Thoracic aorta endothelial cell (primary cell): ENCODE measurements at places on chromosomes 7 and 10. TPM values are rescaled to one million over a fixed set of nuclear protein-coding genes. Genes with fewer than 3 reads are reported as not detected.

The KIN gene
- 10.2 and 12.0 TPM in 2 replicates for total RNA-seq

The LFNG gene
- 8.8 and 10.8 TPM in 2 replicates for total RNA-seq

The JAKMIP3 gene
- under 0.01 TPM in 2 replicates for total RNA-seq

The SHH gene
- total RNA-seq = not detected in 2 replicates

The SPDYE16 gene
- not detected in 2 replicates for total RNA-seq

The SNX10 gene
- total RNA-seq = 0.80 and 2.5 TPM in 2 replicates

The MRC1 gene
- 0.57 and 16.2 TPM in 2 replicates for total RNA-seq

The ZNF804B gene
- not detected in 2 replicates for total RNA-seq

The STAG3 gene
- total RNA-seq = 0.79 and 3.3 TPM in 2 replicates

The CD36 gene
- total RNA-seq = under 0.01 and 0.53 TPM in 2 replicates

The ADAM22 gene
- total RNA-seq = 0.40 and 0.79 TPM in 2 replicates

The CFAP70 gene
- 0.40 and 0.43 TPM in 2 replicates for total RNA-seq

The HTR5A gene
- not detected in 2 replicates for total RNA-seq

The PPP1R3C gene
- total RNA-seq = 1.1 and 1.6 TPM in 2 replicates

The SORBS1 gene
- 0.93 and 2.3 TPM in 2 replicates for total RNA-seq

The NPTX2 gene
- total RNA-seq = 0.40 and 0.72 TPM in 2 replicates

The RASA4B gene
- total RNA-seq = 1.7 and 2.8 TPM in 2 replicates

The MBLAC1 gene
- total RNA-seq = 1.3 and 1.9 TPM in 2 replicates

The CNPY1 gene
- total RNA-seq = not detected in 2 replicates

The LIPF gene
- total RNA-seq = not detected in 2 replicates

The ATOH7 gene
- total RNA-seq = not detected in 2 replicates

The IDI2 gene
- total RNA-seq = not detected in 2 replicates

The SLC29A4 gene
- total RNA-seq = 1.5 and 1.9 TPM in 2 replicates

The SRRM3 gene
- total RNA-seq = 0.80 and 0.86 TPM in 2 replicates

The PIK3CG gene
- total RNA-seq = 17.2 and 22.9 TPM in 2 replicates

The CYP2C19 gene
- total RNA-seq = not detected in 2 replicates

The GIMAP1 gene
- 10.4 and 10.8 TPM in 2 replicates for total RNA-seq

The GRID2IP gene
- total RNA-seq = not detected in 2 replicates

The CLRN3 gene
- total RNA-seq = not detected in 2 replicates

The HOXA3 gene
- total RNA-seq = 1.1 and 1.9 TPM in 2 replicates

The UCMA gene
- not detected in 2 replicates for total RNA-seq

The NKX2-3 gene
- total RNA-seq = 2.4 TPM in 1 of 2 replicates, not detected in the other

The CYP26C1 gene
- total RNA-seq = 0.80 and 1.0 TPM in 2 replicates

The TRIM50 gene
- total RNA-seq = not detected in 2 replicates

The SLC25A40 gene
- total RNA-seq = 20.5 and 35.1 TPM in 2 replicates

The GPR141 gene
- not detected in 2 replicates for total RNA-seq

The SPACDR gene
- total RNA-seq = 1.7 and 1.9 TPM in 2 replicates

The CYP3A4 gene
- total RNA-seq = not detected in 2 replicates

The LGI1 gene
- total RNA-seq = not detected in 2 replicates

The SPOCK2 gene
- total RNA-seq = 0.13 and 0.29 TPM in 2 replicates

The BAIAP2L1 gene
- total RNA-seq = 0.22 and 0.27 TPM in 2 replicates

The ODAD2 gene
- 0.22 and 0.27 TPM in 2 replicates for total RNA-seq

The WIPF3 gene
- total RNA-seq = not detected in 2 replicates

The DLX6 gene
- not detected in 2 replicates for total RNA-seq

The DHX32 gene
- 39.9 and 47.9 TPM in 2 replicates for total RNA-seq

The OR6V1 gene
- not detected in 2 replicates for total RNA-seq

The PALD1 gene
- 38.7 and 54.8 TPM in 2 replicates for total RNA-seq

The GNGT1 gene
- not detected in 2 replicates for total RNA-seq

The AQP1 gene
- total RNA-seq = 1.7 and 4.9 TPM in 2 replicates

The CRHR2 gene
- not detected in 2 replicates for total RNA-seq

The DOCK4 gene
- total RNA-seq = 313 and 365 TPM in 2 replicates

The NUDCD3 gene
- 74.5 and 81.8 TPM in 2 replicates for total RNA-seq

The CACNA2D1 gene
- total RNA-seq = 102 and 120 TPM in 2 replicates

The CTAGE4 gene
- 0.22 and 1.1 TPM in 2 replicates for total RNA-seq

The ATP6V0A4 gene
- total RNA-seq = 0.40 and 0.79 TPM in 2 replicates

The TAS2R3 gene
- 1.4 and 1.7 TPM in 2 replicates for total RNA-seq

The C7orf25 gene
- total RNA-seq = 7.0 and 8.5 TPM in 2 replicates

The DIP2C gene
- total RNA-seq = 5.7 and 8.3 TPM in 2 replicates

The PRPF18 gene
- 39.0 and 51.5 TPM in 2 replicates for total RNA-seq
